ENCODE measurements at places on chromosomes 7 and 10.

DNA sequence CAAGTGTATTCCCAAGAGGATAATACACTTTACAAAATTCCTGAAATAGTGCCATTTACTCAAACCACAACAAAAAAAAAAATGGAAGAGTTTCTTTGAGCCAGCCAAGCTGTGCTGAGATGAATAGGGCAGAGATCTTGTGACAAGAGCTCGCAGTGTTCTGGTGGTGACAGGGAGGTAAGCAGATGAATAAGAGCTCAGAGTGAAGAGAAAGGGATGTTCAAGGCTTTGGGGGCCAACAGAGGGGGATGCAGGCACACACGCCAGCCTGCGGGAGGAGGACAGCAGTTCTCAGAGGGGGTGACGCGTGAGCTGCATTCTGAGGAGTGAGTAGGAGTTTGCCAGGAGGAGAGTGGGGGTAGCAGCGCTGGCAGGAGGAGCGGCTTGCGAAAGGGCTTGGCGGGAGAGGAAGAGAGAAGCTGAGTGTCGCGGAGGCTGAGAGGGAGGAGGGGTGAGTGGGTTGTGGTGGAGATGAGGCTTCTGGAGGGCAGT lies 194.4 kb upstream of the IMMP2L start:
- DNase-seq: peak; percentile 89

- no peak for DNase-seq
Observed at GRCh38 chr7:47786557-47787248, 161.6 kb downstream of the PKD1L1 start.

- DNase-seq: no peak
Observed at GRCh38 chr10:126570621-126571602, 99.6 kb downstream of the C10orf90 start.

DNA sequence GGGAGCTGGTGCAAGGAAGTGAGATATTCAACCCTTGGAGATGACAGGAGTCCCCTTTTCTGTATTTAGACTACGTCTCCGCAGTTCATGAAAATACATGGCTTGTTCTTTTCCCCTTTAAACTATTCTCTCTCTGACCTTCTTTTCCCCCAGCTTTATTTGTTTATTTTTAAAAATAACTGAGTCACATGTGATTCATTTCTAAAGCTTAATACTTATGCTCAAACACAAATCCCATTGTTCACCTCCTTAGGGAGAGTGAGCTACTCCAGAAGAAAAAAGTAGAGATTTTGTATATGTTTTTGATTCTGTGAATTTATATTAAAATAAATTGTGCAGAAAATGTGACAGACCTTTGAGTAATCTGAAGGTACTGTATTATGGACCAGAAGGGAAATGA lies 35.9 kb upstream of the FZD1 start:
- no peak for DNase-seq

- no peak for DNase-seq
Observed at GRCh38 chr7:51764976-51765375, 448.4 kb upstream of the COBL start.

DNA sequence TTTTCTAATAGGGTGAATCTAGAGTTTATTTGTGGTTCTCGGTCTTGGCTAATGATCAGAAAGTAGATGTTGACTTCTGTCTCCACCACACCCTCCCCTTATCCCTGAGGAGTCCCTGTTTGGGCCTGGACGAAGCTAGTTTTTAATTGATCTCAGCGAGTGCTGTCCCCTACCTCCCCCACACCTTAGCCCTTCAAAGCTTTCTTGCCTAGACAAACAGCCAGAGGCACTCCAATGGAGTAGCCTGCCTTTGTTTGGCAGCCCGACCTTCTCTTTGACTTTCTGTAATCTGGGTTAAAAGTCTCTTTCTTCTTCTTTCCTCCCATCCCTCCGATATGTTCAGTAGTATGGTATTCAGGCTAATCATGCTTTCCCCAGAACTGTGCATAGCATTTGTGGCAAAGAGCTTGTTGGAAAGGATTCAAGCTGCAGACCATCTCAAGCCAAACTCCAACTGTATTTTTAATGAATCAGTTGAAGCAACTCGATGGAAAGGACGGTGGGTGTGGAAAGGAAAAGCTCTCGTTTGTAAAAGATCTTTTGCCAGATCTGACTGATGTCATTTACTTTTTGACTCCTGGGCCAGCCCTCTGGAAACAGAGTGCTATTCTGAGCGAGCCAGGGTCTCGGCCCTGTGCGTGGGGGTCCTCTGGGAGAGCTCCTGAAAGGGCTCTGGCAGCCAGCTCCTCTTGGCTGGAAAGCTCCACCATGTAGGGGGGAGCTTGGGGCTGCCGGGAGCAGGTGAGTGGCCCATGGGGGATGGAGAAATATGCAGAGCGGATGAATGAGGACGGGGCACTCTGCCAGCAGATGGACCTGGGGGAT lies 4.5 kb downstream of the FAM180A start:
- DNase-seq: no peak
